ENCODE measurements at places on chromosomes 3 and 15.

DNA sequence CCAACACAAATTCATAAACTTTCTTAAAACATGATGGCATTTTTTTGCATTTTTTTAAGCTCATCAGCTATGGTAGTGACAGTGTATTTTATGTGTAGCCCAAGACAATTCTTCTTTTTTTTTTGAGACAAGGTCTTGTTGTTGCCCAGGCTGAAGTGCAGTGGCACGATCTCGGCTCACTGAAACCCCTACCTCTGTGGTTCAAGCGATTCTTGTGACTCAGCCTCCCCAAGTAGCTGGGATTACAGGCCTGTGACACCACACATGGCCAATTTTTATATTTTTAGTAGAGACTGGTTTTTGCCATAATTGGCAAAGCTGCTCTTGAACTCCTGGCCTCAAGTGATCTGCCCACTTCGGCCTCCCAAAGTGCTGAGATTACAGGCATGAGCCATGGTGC, 17.3 kb upstream of the USP50 start:
- DNase-seq: no peak

DNA sequence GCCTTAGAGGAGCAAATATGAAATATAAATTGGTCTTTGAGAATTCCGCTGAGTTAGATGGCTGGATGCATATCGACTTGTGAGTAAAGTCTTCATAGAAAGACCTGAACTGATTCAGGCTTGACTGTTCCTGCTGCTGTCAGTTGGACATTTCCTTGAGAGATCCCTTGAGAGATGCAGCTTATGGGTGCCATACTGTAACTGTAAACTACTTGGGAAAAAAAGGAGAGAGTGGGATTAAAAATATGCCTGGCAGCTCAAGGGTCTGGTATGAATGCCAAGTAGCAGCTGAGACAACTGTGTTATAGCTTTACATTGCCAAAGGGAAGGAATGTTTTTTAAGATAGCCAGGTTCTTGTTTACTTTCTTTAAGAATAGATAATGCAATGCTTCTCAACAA, 926.6 kb downstream of the EPHA3 start:
- no peak for DNase-seq

DNA sequence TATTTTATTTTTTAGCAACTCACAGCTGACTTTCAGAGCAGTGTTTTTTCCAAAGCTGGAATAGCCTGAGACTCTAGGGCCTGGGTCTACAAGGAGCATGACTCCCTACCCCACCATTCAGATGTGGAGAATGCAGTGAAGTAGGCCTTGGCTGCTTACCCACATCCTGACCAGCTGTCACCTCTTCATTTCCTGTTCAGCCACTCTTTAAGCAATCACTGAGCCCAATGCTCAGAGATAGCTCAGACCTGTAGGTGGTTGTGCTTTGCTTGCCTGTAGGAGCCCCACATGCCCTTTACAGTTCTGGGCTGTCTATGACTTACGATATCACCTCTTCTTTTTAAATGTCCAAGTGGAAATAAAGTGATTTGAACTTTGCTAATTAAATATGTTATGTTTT, 148.1 kb downstream of the NEK11 start:
- peak; percentile 15 for DNase-seq

DNA sequence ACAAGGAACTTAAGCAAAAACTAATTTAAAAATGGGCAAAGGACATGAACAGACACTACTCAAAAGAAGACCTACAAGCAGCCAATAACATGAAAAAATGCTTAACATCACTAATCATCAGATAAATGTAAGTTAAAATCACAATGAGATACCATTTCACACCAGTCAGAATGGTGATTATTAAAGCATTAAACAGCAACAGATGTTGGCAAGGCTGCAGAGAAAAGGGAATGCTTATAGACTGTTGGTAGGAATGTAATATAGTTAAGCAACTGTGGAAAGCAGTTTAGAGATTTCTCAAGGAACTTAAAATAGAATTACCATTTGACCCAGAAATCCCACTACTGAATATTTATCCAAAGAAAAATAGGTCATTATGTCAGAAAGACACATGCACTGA, 482.2 kb downstream of the SQOR start:
- DNase-seq: no peak

DNA sequence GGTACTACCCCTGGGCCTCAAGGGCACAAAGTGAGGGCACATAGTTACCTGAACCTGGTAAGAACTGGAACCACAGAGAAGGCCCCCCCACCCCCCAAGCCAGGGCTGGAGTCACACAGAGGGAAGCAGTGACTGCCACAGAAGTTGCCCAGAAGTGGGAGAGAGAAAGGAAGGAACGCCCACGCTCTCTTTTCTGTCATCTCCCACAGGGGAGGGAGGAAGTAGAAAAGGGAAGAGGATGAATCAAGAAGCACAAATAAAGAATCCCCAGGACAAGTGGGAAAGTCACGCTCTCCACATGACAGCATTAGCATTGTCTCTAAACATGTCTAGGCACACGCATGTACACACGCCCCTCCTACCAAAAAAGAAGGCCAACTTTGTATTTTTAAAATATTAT, 114.7 kb upstream of the FRMD4B start:
- no peak for DNase-seq

- DNase-seq: no peak
Observed at GRCh38 chr3:182364723-182365650, 428.3 kb upstream of the ATP11B start.

GRCh38 chr15:62802612-62803011, 239.9 kb upstream of the TPM1 start:
- DNase-seq: no peak

- no peak for DNase-seq
Observed at GRCh38 chr15:79089331-79089889, 1.2 kb downstream of the RASGRF1 start.

- peak; percentile 81 for DNase-seq
Observed at GRCh38 chr15:74873036-74873755, at the start of gene SCAMP2. Gene SCAMP2, minus strand, starts transcription at chr15:74873365. Its CDS starts 110 bp downstream, at chr15:74873255.

GRCh38 chr15:96882121-96882772, 551.7 kb downstream of the NR2F2 start:
- DNase-seq: no peak

DNA sequence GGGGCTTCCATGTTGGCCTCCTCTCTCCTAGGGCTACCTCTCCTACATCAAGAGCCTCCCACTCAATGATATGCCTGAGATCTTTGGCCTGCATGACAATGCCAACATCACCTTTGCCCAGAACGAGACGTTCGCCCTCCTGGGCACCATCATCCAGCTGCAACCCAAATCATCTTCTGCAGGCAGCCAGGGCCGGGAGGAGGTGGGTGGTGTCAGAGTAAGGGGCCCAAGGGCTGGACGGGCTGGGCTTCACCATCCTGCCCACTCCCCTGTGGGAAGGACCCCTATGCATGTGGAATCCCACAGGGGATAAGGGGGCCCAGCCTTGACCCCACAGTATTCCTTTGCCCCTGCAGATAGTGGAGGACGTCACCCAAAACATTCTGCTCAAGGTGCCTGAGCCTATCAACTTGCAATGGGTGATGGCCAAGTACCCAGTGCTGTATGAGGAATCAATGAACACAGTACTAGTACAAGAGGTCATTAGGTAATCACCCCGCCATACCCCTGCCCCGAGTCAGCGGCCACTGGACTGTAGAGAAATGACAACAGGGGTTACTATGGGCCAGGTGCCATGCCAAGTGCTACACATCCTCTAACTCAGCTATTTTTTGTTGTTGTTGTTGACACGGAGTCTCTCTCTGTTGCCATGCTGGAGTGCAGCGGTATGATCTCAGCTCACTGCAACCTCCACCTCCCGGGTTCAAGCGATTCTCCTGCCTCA, 47.1 kb downstream of the SEMA3G start:
- DNase-seq: no peak

DNA sequence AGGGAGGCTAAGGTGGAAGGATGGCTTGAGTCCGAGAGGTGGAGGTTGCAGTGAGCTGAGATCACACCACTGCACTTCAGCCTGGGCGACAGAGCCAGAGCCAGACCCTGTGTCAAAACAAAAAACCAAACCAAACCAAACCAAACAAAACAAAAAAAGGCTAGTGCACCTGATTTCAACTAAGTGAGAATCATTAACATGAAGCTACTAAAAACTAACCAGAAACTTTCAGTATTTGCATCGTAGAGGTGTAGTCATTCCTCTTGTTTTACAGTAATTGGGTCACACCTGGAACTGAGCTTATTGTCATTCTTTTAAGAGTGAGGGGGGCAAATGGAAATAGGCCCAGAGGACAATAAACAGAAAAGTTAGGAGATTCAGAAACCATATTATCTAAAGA, 58.5 kb downstream of the ST6GAL1 start:
- no peak for DNase-seq

DNA sequence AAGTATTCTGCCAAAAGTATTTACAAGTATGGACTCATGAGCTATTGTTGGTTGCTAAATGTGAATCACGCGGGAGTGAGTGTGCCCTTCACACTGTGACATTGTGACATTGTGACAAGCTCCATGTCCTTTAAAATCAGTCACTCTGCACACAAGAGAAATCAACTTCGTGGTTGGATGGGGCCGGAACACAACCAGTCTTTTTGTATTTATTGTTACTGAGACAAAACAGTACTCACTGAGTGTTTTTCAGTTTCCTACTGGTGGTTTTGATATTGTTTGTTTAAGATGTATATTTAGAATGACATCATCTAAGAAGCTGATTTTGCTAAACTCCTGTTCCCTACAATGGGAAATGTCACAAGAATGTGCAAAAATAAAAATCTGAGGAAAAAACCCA, 30.3 kb downstream of the SYNM start:
- DNase-seq: no peak

DNA sequence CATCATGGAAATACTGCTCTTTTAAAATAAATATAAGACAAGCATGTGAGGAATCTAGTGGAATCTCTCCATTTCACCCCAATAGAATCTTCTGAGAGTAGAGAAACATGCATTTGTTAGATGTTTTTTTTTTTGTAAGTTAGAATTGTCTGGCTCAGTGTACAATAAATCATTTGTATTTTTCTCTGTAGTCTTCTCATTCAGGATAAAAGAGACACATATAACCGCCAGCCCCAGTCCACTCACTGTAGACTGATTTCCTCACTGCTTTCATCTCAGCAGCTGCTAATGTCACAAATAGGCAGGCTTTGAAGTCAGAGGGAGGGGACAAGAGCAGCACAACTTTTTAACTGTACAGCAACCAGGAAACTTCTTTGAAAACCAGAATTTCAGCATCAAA, 140.2 kb upstream of the RBMS3 start:
- no peak for DNase-seq

GRCh38 chr3:120263792-120264191, 21.2 kb downstream of the GPR156 start:
- no peak for DNase-seq

- no peak for DNase-seq
Observed at GRCh38 chr3:181581656-181582055, 130.1 kb upstream of the SOX2 start.

DNA sequence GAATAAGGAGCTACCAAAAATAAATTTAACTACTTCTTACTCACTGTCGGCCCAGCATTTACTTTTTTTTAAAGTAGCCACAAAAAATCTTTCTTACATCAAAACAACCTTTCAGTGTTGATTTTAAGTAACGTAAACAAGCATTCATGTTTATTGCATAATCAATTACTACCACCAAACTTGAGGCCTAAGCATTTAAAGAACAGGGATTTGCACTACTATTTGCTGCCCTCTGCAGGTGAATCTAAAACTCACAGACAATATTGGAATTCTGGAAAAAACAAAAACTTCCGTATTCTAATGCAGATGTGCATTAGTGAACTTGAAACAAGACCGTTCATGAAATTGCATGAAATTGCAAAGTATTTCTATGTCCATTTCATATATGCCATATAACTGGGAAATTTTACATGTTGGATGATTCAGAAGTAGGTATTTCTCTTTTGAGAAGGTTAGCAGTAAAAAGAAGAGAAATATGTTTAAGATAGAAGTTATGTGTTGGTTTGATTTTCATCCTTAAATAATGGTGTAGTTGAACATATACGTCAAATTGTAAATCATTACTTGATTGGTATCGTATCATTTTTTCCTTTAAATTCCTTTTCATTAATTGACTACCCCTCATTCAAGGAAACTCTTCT, 55.6 kb downstream of the CGGBP1 start:
- no peak for DNase-seq

GRCh38 chr3:17182166-17182565, 297.4 kb downstream of the PLCL2 start:
- DNase-seq: no peak

GRCh38 chr15:85924088-85924487, 129.4 kb upstream of the KLHL25 start:
- no peak for DNase-seq

- no peak for DNase-seq
Observed at GRCh38 chr3:25291481-25291905, 136.6 kb upstream of the RARB start.

GRCh38 chr3:25150199-25150598, 277.9 kb upstream of the RARB start:
- no peak for DNase-seq

GRCh38 chr3:6273878-6274277, 587.0 kb upstream of the GRM7 start:
- DNase-seq: no peak

GRCh38 chr15:38555686-38556334, 8.8 kb downstream of the RASGRP1 start:
- DNase-seq: no peak

DNA sequence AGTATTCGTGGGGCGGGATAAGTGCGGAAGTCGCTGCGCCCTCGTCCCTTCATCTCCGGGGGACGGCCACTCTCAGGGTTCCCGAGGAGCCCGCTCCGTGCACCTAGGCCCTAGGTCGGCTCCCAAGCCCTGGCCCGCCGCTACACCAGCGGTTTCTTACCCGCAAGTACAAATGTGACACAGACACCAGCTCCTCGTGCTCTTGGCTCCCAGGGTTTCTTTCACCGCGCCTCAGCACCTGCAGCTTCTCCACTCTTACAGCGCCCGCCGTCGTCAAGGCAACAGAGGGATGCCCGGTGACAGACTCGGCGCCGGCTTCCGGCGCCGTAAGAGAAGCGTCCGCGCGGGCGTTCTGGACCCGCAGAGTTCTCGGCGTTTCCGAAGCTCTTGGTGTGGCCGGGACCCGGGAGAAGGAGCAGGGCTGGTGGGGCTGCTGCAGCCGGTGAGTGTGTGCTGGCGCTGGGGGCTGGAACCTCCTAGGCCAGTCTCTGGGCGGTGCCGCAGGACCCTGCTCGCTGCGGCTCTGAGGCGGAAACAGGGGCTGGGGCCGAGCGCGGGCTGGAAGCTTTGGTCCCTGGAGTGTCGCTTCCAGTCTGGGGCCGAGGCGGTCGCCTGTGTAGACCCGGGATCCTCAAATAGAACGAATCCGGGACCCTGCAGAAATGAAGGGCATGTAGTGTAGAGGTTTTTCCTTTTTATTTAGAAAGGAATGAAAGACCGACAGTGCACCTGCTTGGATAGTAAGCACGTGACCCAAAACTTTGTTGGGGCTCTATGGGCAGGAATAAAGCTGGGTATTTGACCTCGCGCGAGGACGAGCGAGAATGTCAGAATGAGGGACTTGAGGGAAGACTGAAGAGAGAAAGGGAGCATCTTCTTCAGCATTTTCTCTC, 155.4 kb upstream of the GOLGA6L4 start:
- DNase-seq: no peak

- DNase-seq: no peak
Observed at GRCh38 chr15:23877502-23878412, 190.7 kb upstream of the NDN start.

- no peak for DNase-seq
Observed at GRCh38 chr3:119628816-119629445, 31.2 kb downstream of the PLA1A start.

Measured in stimulated activated CD8-positive, alpha-beta memory T cell treated with anti-CD3 and anti-CD28 coated beads, Interleukin-12 subunit alpha, Interleukin-12 subunit beta, amount 100 ng/mL, for 1 hour (primary cell).